ENCODE measurements at places on chromosomes 1 and 21.

GRCh38 chr1:21857142-21857839 lies 45.2 kb downstream of the LDLRAD2 start:
- DNase-seq: peak; percentile 9

- no peak for DNase-seq
These were observed 56.3 kb downstream of the TBX15 start for GRCh38 chr1:118931876-118932275.

- no peak for DNase-seq
These were observed 73.6 kb downstream of the SMYD2 start for GRCh38 chr1:214354440-214355148.

- no peak for DNase-seq
These were observed 6.0 kb upstream of the VWA5B1 start for GRCh38 chr1:20284625-20285024.

DNA sequence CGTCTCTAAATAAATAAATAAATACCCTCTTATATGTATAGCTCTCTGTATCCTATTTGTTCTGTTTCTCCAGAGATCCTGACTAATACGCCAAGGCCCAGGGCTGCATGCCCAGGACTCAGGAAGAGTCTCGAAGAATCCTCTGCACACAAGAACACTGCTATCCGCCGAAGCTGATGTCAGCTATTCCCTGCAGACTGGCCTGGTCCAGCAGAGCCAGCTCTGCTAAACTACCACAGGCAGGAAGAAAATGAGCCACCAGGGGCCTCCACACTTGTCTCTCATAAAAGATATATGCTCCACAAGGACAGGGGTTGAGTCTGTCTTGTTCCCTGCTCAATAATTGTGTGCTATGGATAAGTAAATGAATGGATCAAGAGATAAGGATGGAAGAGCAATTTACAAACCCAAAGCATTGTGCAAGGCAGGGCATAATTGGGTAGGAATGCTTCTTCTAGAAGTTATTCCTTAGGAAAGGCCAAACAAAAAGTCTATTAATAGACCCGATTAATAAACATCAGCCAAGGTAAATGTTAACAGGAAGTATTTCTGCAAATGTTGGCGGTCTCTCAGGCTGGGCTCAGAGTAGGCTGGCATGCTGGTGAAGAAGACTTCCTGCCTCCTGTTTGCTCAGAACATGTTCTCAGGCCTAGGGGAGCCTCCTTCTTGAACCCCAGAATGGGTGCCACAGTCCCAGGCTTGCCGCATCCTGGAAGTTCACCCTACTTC lies 26.3 kb upstream of the MAN1C1 start:
- no peak for DNase-seq
